Cortex of kidney (tissue), 1 donor: ENCODE measurements at places on chromosomes 5 and 9.

DNA sequence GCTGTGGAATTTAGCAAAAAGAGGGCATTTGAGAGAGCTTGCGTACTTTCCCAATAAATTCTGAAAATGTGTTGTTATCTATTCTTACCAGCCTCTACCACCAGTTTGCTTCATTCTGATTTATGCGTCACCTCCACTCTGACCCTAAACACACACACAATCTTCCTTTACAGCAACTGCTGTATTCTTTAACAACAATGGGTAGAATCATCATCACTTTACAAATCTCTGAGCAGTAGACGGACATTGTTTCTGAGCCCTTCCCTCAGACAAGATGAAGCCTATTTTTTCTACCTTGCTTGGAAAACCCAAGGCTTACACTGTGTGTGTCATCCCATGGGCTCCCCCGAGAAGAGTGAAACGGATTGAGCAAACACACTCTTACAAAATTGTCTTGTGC is 83.1 kb upstream of the RASA1 start:
- no peak for DNase-seq

- DNase-seq = no peak
Observed at GRCh38 chr9:27447031-27447683, 76.9 kb upstream of the IFNK start.

- DNase-seq = no peak
Observed at GRCh38 chr9:118455259-118455658, 751.1 kb downstream of the TLR4 start.

- no peak for DNase-seq
Observed at GRCh38 chr9:131238402-131239021, 37.8 kb downstream of the FAM78A start.

DNA sequence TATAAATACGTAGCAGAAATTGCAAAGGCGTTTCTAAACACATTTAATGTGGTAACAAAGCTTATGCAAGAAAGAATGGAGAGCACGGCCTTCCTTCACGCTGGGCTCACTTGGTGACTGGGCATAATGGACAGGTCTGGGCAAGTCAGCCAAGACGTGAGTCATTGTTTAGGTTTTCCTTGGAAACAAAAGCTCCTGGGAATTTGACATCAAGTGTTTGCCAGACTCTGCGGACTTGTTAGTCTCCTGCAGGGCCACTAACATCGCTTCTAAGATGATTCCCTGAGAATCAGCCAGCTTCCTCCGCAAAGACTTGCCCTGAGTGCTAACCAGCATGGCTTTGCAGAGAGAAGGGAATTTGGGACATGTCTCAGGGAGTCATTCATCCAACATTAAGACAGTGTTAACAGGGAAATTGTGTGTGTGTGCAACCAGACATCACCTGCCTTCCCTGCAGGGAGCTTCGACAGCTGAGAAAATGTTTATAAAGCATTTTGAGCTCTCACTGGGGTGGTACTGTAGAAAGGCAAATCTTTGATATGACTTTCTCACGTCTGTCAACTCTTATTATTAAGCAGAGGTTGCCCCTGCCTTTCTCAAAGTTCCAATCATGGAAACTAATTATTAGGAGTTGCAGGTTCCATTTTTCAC is 182.5 kb downstream of the NTRK2 start:
- DNase-seq = no peak
